ENCODE measurements at places on chromosomes 2 and 18.
A peak's percentile ranks its signal among the peaks of the same experiment; 100 is the strongest.

GRCh38 chr2:11514081-11514730 is 19.6 kb upstream of the GREB1 start:
- no peak for DNase-seq

GRCh38 chr18:48470484-48471180 is 61.4 kb upstream of the ZBTB7C start:
- DNase-seq: peak; percentile 50

- DNase-seq: peak; percentile 77
Observed at GRCh38 chr2:240433973-240434727, 1.3 kb upstream of the GPC1 start.

GRCh38 chr18:51655327-51655698 is 457.8 kb upstream of the MEX3C start:
- DNase-seq: no peak

Data from fibroblast of skin of left quadriceps (primary cell).